ENCODE measurements at places on chromosomes 6 and 20.

GRCh38 chr20:17735206-17735804 is 35.5 kb downstream of the BANF2 start:
- no peak for DNase-seq

GRCh38 chr20:60201198-60201835 is 243.1 kb downstream of the CDH26 start:
- no peak for DNase-seq

GRCh38 chr20:56004007-56004406 is 1.3 kb downstream of the CBLN4 start:
- no peak for DNase-seq

GRCh38 chr20:9686455-9686854 is 152.4 kb downstream of the PAK5 start:
- DNase-seq, result no peak

DNA sequence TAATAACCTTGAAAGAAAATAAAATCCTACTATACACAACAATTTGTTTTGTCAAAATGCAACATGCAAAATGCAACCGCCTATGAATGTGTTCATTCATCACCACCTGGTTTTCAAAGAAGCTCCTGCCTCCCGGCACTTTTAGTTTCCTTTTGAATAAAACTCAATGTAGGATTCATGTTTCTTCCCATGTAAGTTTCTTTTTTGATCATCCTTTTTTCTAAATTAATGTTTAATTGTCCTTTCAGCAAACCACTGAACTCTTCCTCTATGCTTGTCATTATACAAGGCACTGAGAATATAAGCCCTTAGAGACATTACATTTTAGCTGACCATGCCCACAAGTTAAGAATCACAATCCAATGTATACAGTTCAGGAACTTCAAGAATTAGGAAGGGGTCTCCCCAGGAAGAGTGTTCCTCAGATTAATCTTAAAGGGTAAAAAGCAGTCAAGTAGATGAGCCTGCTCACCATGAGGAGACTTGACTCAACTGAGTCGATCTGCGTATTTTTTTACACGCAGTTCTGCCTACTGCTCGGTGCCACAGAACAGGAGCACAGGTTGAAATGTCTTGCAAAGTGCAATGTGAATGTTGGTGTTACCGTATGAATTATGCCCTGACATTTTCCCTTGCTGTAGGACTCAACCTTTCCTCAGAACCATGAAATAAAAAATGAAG is 7.2 kb upstream of the THEMIS start:
- DNase-seq, result no peak

GRCh38 chr6:100269189-100269588 is 195.5 kb downstream of the SIM1 start:
- DNase-seq, result no peak

- DNase-seq, result no peak
These were observed 54.3 kb upstream of the BMP6 start for GRCh38 chr6:7671581-7671980.

DNA sequence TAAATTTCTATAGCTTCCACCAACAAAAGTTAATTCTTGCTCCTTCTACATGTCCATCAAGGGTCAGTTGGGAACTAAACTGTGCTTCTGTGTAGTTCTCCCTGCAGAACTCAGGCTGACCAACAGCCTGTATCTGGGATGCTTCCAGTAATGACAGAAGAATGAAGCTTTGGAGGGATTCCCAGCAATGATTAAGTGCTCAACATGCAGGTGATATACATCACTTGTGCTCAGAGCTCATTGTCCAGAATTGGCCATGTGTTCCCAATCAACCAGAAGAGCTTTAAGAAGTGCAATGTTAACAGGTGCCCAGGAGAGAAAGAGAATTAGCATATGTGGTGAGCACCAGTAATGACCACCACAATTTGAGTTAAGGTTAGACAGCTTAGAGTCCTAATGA is 37.4 kb upstream of the SNRPB2 start:
- DNase-seq, result no peak

DNA sequence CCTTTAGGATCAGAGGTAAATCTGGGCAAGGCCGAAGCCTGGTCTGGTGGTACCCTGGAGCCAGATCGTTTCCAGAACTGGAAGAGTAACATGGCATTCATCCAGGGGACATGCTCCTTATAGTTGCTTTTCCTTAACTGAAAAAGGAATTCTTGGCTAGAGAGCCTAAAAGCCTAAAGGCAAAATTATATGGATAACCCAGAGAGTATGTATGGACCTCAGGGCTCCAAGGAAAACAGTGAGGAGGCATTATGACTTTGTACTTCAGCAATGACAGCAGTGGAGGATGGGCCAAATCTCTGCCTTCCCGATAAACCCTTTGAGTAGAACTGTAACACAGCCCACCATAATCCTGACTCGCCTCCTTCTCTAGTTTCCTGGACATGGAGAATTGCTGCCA is 29.3 kb downstream of the ARHGAP18 start:
- DNase-seq, result no peak
